ENCODE measurements at places on chromosomes 1 and 21.

- DNase-seq, result no peak
These were observed 16.4 kb upstream of the RAB29 start for GRCh38 chr1:205791568-205792180.

DNA sequence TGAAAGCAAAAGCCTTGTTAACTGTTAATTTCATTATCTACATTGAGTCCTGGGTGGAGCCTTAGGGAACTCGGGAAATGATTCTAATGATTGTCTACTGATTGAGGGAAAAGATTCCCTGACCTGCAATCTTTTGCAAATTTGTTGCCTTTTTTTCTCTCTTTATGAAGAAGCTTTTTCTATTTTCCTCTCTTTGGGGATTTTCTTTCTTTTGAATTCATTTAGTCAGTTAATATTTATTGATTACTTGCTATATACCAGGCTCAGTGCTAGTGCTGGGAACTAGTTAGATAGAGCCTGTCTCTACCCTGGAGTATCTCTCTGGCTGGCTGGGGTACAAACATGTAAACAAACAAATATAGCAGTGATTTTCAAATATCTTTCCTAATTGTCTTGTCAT, 71.2 kb upstream of the CACYBP start:
- no peak for DNase-seq

DNA sequence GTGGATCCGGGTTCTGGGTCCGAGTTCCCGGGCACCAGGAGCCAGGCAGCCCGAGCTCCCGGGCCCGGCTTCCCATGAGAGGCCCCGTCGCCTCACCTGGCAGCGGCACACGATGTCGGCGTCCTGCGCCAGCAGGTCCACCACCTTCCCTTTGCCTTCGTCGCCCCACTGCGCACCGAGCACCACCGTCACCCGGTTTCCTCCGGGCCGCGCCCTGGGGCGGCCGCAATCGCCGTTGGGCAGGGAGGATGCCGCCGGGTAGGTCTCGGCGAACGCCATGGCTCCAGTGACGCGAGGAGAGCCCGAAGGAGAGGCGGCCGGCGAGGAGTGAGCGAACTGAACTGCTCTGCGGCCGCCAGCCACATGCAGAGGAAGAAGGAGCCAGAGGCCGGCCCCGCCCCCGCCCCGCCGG, at the start of gene ADSS2:
TSS of gene ADSS2 (minus strand) at position 371 of the 412 bp plus-strand sequence. CDS start at position 279, 92 bp downstream.
- no peak for DNase-seq

- DNase-seq, result no peak
These were observed 5.6 kb upstream of the SLC25A34 start for GRCh38 chr1:15730423-15730822.

- no peak for DNase-seq
These were observed 4.3 kb downstream of the PPP2R5A start for GRCh38 chr1:212289262-212290077.

GRCh38 chr1:184365699-184366098, 21.1 kb upstream of the C1orf21 start:
- no peak for DNase-seq

DNA sequence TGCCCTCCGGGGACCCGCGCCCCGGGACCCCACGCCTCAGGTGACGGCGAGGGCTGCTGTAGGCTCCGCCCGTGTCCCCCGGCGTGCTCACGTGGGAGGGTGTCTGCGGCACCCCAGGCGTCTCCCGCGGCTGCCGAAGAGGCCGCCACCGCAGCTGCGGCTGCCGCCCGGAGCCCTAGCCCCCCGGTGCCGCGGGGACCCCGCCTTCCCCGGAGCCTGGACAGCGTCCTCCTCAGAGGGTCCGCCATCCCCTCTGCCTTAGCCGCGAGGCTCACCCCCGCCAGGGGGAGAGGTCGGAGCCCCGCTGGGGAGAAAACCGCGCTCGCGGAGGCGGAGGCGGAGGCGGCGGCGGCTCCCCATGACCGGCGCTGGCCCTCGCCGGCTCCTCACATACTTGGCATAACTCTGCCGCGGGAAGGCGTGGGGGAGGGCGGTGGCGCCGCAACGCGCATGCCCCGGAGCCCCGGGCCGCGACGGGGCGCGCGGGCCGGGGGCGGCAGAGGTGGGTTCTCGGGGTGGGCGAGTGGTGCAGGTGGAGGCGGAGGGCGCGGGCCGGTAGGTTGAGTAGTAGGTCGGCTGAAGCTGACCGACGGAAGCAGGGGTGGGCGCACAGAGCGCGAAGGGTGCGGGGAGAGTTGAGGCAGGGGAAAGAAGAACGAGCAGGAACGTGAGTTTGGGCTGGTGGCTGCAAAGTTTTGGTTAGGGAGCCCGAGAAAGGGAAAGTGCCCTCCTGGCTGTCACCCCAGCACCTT, 700 bp upstream of the SYDE2 start:
- DNase-seq, result peak; percentile 27

DNA sequence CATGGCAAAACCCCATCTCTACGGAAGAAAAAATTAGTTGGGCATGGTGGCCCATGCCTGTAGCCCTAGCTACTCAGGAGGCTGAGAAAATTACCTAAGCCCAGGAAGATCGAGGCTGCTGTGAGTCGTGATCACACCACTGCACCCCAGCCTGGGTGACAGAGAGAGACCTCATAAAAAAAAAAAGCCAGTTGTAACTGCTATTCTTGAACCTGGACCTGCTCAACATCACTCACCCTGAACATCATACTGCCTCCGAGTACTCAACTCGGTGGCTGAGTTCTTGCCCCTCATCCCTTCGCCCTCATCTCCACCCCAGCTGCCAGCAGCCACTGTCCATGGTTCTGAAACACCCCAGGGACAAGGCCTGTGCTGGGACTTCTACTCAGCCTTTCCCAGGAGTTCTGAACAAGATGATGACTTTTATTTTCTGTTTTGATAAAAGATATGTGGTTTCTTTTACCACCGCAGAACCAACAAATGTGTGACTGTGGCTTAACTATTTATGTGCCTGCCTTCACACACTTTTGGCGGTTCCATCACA, 5.4 kb upstream of the DISP3 start:
- no peak for DNase-seq

GRCh38 chr1:168134132-168134531, 2.6 kb downstream of the GPR161 start:
- no peak for DNase-seq

DNA sequence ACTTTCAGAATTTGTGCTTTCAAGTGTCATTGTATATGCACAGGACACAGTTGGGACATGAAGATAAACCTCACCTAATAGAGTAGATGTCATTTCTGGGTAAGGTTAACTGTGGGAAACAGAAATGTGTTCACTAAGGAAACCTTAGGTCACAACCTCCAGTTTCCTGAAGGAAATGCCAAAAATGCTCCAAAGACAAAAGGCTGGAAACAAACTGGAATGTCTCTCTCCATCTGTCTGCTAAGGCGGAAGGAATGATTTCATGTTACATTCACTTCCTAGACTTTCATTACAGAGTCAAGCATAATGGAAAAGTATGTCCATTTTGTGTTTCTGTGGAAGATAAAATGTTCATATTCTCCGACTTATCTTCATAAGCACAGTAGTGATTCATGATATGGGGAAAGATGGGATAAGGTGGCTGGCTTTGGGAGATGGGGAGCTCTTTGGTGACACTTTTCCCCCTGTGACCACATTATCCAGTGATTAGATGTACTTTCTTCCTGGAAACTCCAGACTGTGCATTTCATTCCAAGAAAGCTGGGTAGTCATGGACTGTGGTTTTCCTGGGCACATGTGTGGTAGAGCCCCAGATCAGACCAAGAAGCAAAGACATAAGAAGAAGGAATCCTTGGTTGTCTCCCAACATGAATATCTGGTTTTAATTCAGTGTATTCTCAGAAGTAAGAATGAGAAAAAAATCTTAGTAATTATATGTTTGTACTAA, 5.7 kb downstream of the S1PR1 start:
- DNase-seq, result no peak

- no peak for DNase-seq
These were observed 23.2 kb upstream of the SLC2A1 start for GRCh38 chr1:42981871-42982270.

All from H4 (cell line).